Cardiac atrium fibroblast (primary cell): ENCODE measurements at places on chromosomes 7 and 10. TPM values are rescaled to one million over a fixed set of nuclear protein-coding genes. Genes with fewer than 3 reads are reported as not detected.

The HOXA1 gene
- not detected in 2 replicates for total RNA-seq

The ALOX5 gene
- total RNA-seq: not detected in 2 replicates

The NKX2-3 gene
- total RNA-seq: not detected in 2 replicates

The MNX1 gene
- not detected in 2 replicates for total RNA-seq

The RAB11FIP2 gene
- total RNA-seq: 8.1 and 8.5 TPM in 2 replicates

The TSPAN15 gene
- 6.0 and 7.4 TPM in 2 replicates for total RNA-seq

The TAS2R4 gene
- under 0.01 and 0.16 TPM in 2 replicates for total RNA-seq

The EBF3 gene
- 21.1 and 38.5 TPM in 2 replicates for total RNA-seq

The GNAT3 gene
- total RNA-seq: not detected in 2 replicates

The SPDYE3 gene
- not detected in 2 replicates for total RNA-seq

The OGDH gene
- total RNA-seq: 58.9 and 69.7 TPM in 2 replicates

The HYAL4 gene
- total RNA-seq: 0.16 TPM in 1 of 2 replicates, not detected in the other

The CYP3A4 gene
- total RNA-seq: not detected in 2 replicates

The MKX gene
- total RNA-seq: not detected in 2 replicates

The CALHM1 gene
- total RNA-seq: not detected in 2 replicates

The GPR22 gene
- not detected in 2 replicates for total RNA-seq

The GPR26 gene
- total RNA-seq: not detected in 2 replicates

The GDF2 gene
- not detected in 2 replicates for total RNA-seq

The PRTFDC1 gene
- total RNA-seq: 11.4 and 14.6 TPM in 2 replicates

The CPA2 gene
- not detected in 2 replicates for total RNA-seq

The RAPGEF5 gene
- total RNA-seq: 10.5 and 42.4 TPM in 2 replicates

The HOXA4 gene
- not detected in 2 replicates for total RNA-seq

The BAZ1B gene
- total RNA-seq: 24.2 and 33.5 TPM in 2 replicates

The SGCE gene
- total RNA-seq: 135 and 150 TPM in 2 replicates

The NUDCD3 gene
- total RNA-seq: 36.9 and 37.9 TPM in 2 replicates

The PCBD1 gene
- total RNA-seq: 13.5 and 22.5 TPM in 2 replicates

The UCN3 gene
- not detected in 2 replicates for total RNA-seq

The ZNF722 gene
- total RNA-seq: not detected in 2 replicates

The SPDYE2 gene
- total RNA-seq: not detected in 2 replicates

The CALHM3 gene
- total RNA-seq: not detected in 2 replicates

The RPEL1 gene
- under 0.01 TPM in 1 of 2 replicates, not detected in the other for total RNA-seq

The OR2A12 gene
- not detected in 2 replicates for total RNA-seq

The TFR2 gene
- 2.9 and 4.5 TPM in 2 replicates for total RNA-seq

The IFIT3 gene
- 8.5 and 14.7 TPM in 2 replicates for total RNA-seq

The SAP25 gene
- total RNA-seq: not detected in 2 replicates

The NODAL gene
- total RNA-seq: not detected in 2 replicates

The CPSF4 gene
- 19.1 and 26.0 TPM in 2 replicates for total RNA-seq

The PRF1 gene
- not detected in 2 replicates for total RNA-seq
